ENCODE measurements at places on chromosomes 16 and 17.
A peak's percentile ranks its signal among the peaks of the same experiment; 100 is the strongest.

DNA sequence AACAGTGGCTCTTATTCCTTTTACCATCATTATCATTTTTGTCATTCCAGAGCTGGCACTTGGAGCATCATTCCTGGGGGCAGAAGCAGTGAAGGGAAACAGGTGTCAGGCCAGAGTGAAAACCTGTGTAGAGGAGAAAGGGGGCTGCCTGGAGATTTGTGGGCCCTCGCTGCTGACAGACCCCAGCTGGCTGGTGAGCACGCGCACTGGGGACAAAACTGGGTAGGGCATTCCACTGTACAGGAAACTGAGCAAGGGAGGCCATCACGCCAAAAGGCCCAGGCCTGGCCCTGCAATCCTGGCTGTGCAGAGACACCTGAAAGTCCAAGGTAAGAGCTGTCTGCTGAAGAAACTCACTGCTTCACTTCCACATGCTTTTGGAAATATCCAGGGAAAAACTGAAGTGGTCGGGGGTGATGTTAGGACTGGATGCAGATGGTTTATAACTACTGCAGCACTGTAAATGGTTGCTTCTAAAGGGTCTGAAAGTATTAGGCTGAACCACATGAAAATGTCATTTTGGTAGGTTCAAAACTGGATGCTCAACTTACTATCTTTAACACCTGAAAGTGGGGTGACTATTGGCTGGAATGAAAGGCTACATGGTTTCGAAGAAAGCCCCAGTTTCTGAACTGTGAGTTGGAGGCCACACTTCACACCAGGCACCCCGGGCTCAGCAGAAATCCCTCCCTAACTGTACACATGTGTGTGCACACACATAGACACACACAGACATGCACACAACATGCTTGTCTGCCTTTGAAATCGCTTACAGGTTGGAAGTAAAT lies 225.0 kb downstream of the C16orf78 start:
- no peak for DNase-seq

DNA sequence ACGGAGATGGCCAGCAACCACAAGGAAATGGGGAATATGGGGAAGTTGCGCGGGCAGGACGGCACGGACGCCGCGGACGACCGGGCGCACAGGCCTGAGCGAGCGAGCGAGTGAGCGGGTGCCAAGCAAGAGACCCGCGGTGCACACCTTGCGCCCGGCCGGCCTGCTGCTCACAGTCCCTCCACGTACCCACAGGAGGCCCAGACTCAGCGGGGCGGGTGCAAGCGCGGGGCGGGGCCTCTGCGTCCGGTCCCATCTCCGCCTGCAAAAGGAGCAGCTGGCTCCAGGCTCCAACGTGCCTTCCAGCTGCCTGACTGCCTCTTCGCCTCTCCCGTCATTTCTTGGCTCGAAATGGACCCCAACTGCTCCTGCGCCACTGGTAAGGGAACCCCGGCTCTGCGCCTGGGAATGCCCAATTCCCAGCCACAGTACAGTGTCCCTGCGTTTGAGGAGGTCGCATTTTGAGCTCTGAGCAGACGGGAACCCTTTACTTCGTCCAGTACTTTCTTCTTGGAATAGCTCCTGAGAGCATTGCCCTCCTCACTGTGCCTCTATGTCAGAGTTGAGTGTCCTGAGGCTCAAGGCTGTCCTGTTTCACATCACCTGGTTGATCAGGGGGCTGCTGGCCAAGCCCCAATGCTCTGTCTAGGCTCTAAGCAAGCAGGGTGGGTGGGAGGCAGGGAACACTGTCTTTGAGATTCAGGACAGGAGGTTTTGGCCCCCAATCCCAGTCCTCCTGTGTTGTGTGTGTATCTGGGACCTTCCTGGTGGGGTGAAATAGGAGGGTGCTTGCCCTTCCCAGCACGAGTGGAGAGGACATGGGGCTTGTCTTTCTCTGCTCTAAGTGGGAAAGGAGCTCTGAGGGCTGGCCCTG lies 8.1 kb upstream of the MT1E start:
- DNase-seq: no peak

GRCh38 chr16:51150888-51151320 lies at the start of gene SALL1:
Gene SALL1, minus strand, starts transcription at chr16:51151270. Its CDS starts 29 bp downstream, at chr16:51151241.
- no peak for DNase-seq

GRCh38 chr16:89094252-89094879 lies 714 bp downstream of the ACSF3 start:
- peak; percentile 5 for DNase-seq

GRCh38 chr16:14003074-14003570 lies 68.0 kb upstream of the MRTFB start:
- no peak for DNase-seq

DNA sequence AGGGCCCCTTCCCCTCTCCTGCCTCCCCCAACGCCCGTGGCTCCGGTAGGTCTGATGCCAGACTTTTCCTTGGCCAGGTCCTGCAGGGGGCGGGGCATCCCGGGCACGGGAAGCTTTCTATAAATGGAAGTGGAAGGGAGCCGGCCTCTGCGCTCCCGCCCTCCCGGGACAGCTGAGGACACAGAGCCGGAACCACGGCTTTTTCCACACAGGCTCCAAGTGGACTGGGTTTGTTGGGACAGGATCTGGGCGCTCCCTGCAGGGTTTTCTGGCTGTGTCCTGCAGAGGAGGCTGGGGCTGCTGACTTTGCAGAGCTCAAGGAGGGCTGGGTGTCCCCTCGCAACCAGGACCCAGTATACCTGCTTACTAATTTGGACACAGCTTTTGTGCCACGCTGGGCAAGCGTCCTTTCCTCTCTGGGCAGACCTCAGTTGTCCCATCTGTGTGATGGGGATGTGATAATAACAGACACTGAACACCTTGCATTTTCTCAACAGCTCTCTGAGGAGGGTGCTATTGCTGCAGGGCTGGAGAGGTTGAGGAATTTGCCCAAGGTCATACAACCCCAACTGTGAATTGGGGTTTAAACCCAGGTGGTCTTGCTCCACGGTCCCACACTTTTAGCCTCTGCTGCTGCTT lies 1.8 kb downstream of the TNS4 start:
- no peak for DNase-seq

GRCh38 chr17:12993631-12994030 lies 24.2 kb downstream of the ELAC2 start:
- DNase-seq: no peak

DNA sequence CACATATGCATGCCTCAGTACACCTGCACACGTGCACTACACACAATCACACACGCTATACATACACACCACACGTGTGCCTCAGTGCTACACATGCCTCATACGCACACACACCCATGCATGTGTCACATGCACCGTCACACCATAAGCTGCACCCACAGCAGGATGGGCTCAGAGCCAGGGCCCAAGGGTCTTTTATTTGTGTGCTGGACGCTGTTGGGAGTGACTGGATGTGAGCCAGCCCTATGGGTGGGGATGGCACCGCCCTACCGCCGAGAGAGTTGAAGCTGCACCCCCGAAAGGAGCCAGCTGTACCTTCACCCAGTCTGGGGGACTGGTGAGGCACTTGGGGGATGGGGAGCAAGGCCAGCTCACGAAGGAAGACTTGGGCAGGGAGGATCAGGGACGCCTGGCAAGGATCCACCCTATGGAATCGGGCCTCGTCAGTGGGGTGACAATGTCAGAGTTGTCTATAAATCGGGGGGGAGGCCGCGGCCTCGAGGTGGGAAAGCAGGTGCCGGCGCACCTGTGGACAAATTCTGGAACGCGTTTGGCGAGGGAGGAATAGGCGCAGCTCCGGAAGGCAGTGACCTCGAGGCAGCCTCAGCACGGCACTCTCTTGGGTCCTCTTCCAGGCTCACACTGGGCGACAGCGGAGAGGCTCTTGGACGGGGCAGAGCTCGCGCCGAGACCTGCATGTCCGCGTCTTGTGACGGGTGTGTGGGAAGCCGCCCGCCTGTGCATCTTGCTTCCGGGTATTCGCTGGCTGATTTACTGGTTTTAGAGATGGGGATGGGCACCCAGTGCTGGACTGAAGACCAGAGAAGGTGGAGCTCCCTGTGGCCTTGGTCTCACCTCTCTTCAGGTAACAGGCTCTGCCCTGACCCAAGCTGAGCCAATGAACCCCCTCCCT lies 7.3 kb downstream of the RGS11 start:
- DNase-seq: no peak

GRCh38 chr17:53193044-53193443 lies 629.7 kb upstream of the KIF2B start:
- DNase-seq: peak; percentile 33

DNA sequence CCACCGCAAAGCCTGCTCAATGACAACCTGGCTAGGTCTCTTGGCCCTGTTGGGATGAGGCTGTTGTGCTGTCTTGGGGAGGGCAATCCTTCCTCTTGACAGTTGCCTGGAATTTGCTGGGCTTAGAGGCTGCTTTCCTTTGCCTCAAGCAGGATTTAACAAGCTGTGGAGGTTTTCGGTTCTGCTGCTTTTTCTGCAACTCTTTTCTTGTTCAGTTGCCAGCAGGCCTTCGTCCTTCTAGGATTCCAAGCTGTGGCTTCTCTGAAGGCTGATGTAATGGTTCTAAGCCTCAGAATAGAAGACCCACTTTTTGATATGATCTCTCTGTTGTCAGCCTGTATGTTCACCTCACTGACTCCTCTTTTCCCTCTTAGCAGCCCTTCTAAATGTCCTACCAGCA lies 149.5 kb upstream of the HS3ST4 start:
- DNase-seq: no peak

DNA sequence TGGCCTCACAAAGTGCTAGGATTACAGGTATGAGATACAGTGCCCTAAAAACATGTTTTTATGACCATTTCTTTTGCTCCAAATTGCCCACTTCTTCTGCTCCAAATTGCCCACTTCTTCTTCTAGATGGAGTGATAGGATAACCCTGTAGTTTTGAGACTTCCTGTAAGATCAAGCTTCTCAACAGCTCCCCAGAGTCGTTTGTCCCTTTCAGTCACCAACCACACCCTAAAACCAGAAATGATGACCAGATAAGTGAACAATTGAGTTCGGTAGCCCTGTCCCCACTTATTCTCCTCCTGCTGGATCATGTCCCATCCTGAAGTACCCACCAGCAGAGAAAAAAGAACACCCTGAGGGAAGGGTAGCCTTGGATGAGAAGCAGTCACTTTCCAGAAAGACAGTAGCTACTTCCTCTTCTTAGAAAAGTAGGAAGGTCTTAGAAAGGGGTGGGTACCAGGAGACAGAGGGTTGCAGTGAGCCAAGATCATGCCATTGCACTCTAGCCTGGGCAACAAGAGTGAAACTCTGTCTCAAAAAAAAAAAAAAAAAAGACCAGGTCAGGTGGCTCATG lies 2.5 kb downstream of the ODAD4 start:
- DNase-seq: no peak

DNA sequence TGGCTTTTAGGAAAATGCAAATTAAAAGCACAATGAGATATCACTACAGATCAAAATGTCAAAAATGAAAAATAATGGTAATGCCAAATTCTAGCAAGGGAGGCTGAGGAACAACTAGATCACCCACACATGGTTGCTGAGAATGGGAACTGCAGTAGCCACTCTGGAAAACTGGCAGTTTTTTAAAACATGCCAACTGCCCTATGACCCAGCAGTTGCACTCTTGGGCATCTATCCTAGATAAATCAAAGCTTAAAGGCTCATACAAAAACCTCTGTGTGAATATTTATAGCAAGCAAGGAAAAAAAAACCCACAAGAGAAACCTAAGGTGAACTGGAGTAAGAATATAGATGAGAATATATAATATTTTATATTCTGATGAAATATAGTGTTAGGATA lies 104.3 kb downstream of the PRKCB start:
- no peak for DNase-seq

DNA sequence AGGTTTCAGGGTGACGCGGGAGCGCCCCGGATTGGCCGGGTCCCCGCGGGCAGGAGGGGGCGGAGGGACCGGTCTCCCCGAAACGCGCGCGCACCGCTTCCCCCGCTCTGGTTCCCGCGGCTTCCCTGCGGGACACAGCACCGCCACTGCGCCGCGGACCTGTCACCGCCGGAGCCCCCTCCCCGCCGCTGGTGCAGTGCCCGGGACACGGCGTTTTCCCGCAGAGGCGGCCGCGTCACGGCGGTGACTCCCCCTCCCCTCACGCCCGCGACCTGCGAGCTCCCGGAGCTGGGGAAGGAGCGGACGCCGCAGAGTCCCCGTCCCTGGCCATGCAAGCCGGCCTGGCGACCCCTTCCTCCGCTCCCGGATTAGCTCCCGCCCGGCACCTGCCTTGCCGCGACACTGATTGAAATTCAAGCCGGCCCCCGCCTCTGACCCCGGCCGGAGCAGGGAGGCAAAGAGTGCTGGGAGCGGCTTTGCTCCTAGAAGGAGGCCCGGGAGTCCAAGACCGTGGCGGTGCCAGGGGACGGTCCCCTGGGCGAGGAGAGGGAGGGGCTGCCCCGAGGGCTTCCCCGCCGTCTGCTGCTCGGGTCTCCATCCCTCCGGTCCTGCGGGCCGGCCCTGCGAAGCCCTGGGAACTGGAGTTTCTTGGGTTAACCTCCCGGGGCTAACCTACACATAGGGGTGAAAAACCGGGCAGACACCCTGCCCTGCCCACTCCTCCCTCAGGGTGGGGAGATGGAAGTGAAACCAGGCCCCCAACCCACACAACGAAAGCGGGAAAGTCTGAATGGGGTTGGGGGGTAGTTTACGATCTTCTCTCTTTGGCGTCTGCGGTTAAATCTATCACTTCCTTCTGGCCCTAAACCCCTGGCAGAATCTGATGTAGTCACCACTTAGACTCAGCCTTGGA lies 1.0 kb downstream of the RHBDL3 start:
- DNase-seq: no peak

GRCh38 chr16:82955741-82956348 lies 329.1 kb downstream of the CDH13 start:
- DNase-seq: no peak

DNA sequence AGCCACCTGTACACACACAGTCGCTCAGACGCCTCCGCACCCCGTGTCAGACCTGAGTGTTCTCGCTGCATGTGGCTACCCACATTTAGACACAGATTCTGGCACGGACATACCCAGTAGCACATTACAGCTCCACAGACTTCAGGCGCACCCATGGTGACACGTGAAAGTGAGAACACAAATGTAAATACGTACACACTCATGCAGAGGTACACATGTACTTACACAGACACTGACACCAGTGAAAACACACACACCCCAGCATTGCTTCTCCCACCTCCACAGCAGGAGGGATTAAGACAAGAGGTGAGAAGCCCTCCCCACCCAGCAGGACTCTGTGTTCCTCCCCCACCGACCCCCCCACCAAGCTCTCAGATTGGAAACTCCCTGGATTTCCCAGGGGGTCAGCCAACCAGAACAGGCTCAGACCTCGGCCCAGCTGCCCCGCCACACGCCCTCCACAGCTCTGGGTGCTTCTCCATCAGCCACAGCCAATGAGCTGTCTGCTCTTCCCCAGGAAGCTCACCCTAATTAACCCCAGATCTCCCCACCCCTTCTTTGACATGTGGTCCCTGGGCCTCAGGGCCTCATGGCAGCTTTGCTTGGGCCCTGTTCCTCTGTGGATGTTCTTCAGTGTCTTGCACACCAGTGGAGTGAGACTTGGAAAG lies 5.3 kb upstream of the FOXN1 start:
- DNase-seq: no peak

- no peak for DNase-seq
These were observed 46.1 kb upstream of the BPTF start for GRCh38 chr17:67779098-67779672.

- no peak for DNase-seq
These were observed 19.8 kb upstream of the ADCY7 start for GRCh38 chr16:50246299-50247122.

- DNase-seq: no peak
These were observed 49.6 kb upstream of the ENPP7 start for GRCh38 chr17:79681101-79681621.

- DNase-seq: no peak
These were observed 37.5 kb downstream of the CREBBP start for GRCh38 chr16:3842994-3843393.
